Tongue (tissue), 3 donors: ENCODE measurements at places on chromosomes 7 and 10. TPM values are rescaled to one million over a fixed set of nuclear protein-coding genes. Genes with fewer than 3 reads are reported as not detected.
A peak's percentile ranks its signal among the peaks of the same experiment; 100 is the strongest.

GRCh38 chr7:46738165-46738564 lies 817.1 kb upstream of the IGFBP3 start:
- no peak for DNase-seq

GRCh38 chr7:158865462-158865922 lies 9.1 kb downstream of the DYNC2I1 start:
- DNase-seq = no peak

GRCh38 chr10:83346266-83346910 lies 792.9 kb upstream of the GHITM start:
- DNase-seq = peak; percentile 1

GRCh38 chr10:49759787-49760551 lies 2.2 kb downstream of the OGDHL start:
- DNase-seq = no peak

DNA sequence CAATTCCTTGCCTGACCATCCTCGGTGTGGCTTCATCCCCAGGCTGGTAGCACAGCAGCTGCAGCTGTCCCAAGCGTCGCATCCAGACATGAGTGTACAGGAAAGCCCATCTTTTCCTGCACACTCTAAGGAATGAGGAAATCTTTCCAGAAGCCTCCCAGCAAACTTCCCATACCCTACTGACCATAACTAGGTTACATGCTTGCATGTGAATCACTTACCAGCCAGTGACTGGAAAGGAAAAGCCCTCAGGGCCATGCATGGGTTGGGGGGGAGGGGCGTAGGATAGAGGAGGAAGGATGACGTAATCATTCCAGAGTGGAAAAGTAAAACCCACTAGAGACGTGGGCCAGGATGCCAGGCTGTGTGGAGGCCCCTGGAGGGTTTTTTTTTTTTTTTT lies 18.9 kb upstream of the ZNF212 start:
- DNase-seq = no peak

DNA sequence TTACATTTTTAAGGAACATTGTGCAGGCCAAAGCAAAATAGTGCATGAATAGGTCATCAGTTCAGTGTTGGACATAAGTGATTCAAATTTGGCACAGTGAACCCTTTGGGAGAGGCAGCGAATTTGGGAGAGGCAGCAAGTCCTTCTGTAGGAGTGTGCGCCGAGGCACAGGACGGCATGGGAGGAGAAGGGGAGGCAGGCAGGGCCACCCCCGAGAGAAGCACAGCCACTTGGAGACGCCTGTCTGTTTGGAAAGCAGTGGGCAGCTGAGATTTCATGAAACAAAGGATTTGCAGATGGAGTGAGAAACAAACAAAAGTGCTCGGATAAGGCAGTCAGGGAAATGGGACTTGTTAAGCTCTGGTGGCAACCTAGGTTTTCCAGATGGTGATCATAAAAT lies 30.6 kb downstream of the VIPR2 start:
- DNase-seq = no peak

SPAM1 gene
- total RNA-seq = not detected

RADIL gene
- total RNA-seq = 7.3 TPM
